ENCODE measurements at places on chromosomes 5 and 9.

GRCh38 chr5:150502106-150502505, 5.8 kb upstream of the NDST1 start:
- no peak for DNase-seq

DNA sequence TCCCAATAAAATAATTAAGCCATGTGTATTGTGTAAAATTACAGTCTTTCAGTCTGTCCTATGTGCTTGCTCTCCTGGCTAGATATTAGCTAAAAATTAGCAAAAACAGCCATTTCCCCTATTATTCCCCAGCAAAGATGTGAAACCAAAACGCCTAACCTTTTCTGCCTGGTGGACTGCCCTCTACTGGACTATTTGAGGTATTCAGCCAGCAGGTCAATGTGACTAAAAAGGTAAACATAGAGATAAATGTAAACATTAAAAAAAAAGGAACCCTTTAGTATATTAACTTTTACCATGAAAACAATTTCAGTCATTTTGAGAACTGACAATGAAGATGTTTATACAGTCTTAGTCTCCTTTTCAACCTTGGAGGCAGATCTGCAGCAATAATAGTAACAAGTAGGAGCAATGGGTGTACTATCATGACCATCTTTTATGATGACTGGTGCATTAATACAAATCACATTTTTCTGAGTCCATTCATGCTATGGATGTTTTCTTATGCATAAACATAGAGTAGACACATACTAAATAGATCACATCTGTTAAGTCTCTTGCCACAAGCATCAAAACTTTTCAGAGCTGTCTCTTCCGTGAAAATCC, 10.1 kb downstream of the ATG12 start:
- DNase-seq, result no peak

- DNase-seq, result no peak
These were observed 48.5 kb upstream of the RLN1 start for GRCh38 chr9:5388026-5388819.

DNA sequence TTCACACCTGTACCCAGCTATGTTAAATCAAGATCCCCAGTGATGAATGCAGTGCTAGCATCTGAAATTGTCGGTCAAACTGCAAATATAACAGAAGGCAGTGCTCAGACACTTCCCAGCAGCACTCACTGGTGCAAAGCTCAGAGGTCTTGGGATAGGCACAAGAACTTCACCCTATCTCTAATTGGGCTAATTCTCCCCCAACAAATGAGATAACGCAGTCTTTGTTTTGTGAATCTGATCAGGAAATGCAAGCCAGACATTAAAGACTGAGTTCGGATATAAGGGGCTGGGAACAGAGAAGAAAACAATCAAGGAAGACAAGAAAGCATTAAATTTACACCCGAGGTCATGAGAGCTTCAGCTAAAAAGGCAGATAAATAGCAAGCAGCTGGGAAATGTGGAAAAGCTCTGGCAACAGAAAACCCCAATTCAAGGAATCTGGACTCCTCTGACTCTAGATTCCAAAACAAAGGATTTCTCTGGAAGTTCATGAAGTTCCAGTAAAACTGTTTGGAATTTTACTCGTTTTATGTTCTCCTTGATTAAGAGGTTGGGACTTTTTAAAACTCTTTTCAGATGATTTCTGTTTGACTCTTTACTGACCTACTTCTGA, 65.1 kb downstream of the GNA14 start:
- DNase-seq, result no peak

GRCh38 chr5:148953711-148954110, 109.2 kb downstream of the SH3TC2 start:
- DNase-seq, result no peak

DNA sequence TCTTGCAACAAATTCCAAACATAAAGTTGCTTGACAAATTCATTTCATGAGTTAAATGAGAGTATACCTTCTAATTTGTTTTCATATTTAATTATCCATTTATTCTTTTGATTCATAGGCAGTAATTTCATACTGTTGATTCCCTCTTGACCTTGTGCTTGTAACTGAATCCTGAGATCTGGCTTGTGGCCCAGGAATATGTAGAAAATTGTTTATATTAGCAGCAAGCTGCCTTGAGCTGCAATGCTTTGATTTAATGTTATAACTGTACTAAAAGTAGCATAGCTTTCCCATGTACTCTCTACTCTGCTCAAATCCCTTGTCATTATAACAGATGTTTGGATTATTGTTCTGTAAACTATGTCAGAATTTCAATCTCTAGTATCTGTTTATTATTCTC, 780.7 kb downstream of the NR2F1-AS1 start:
- DNase-seq, result no peak

- no peak for DNase-seq
These were observed 220.5 kb downstream of the SLIT3 start for GRCh38 chr5:169080448-169080911.

GRCh38 chr5:67978171-67978570, 237.4 kb upstream of the PIK3R1 start:
- no peak for DNase-seq

DNA sequence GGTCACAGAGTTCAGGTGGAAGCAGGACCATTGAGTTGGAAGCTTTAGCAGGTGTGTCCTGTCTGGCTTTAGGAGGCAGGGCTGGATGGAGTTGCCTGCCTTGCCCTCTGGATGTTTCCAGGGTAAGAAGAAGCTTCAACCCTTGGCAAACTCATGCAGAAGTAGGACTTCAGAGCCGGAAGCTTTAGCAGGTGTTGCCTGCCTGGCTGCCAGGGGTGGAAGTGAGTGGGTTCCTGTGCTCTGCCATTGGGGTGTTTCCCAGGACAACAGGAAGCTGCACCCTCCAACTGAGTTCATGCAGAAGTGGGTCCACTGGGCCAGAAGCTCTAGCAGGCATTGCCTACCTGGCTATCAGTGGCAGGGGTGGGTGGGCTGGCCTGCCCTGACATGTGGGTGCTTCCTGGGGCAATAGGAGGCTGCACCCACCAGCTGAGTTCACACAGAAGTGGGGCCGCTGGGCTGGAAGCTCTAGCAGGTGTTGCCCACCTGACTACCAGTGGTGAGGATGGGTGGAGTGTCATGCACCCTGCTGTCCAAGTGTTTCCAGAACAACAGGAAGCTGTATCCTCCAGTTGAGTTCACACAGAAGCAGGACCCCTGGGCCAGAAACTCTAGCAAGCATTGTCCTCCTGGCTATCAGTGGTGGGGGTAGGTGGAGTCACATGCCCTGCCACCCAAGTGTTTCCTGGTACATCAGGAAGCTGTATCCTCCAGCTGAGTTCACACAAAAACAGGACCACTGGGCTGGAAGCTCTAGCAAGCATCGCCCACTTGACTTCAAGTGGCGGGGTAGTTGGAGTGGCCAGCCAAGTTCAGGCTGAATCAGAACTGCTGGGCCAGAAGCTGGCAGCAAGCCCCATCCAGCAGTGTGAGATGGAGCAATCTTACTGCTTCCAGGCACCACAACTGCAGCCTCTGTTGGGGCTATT, 24.6 kb downstream of the LOX start:
- DNase-seq, result no peak

All from activated CD8-positive, alpha-beta memory T cell treated with anti-CD3 and anti-CD28 coated beads for 1 hour (primary cell).